ENCODE measurements at places on chromosomes 7 and 10.

DNA sequence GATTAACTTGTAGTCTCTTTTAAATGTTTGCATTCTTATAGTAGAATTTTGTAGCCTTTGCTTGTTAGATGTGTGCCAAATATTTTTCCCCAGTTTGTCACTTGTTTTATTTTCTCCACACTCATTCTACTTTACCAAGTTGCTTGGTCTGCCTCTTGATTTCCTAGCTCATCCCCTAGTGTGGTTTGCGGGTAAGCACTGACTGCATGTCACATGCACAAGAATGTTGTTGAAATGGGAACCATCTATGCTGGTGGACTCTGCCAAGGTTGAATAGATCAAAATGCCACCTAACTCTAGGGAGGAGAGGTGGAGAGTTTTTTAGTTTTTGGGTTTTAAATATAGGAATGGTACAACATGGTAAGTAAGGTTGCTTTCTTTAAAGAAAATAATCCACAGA is 47.6 kb downstream of the FZD1 start:
- DNase-seq = no peak

DNA sequence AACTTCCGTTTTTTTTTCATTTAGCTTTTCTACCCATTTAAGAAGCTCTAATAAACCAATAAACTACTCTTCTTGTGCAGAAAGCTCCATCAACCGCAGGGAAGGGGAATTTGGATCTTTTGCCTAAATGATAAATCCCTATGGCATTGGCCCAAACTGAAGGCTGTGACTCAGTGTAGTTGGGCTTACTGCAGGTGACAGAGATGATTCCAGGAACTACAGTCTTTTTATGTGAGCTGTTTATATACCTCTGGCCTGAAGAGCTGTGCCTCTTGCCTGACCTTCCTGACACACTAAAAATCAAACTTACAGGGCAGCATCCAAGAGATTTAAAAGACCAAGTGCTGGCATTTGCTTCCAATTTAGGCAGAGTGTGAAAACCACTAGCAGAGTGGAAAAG is 25.2 kb downstream of the ABCB1 start:
- DNase-seq = no peak

DNA sequence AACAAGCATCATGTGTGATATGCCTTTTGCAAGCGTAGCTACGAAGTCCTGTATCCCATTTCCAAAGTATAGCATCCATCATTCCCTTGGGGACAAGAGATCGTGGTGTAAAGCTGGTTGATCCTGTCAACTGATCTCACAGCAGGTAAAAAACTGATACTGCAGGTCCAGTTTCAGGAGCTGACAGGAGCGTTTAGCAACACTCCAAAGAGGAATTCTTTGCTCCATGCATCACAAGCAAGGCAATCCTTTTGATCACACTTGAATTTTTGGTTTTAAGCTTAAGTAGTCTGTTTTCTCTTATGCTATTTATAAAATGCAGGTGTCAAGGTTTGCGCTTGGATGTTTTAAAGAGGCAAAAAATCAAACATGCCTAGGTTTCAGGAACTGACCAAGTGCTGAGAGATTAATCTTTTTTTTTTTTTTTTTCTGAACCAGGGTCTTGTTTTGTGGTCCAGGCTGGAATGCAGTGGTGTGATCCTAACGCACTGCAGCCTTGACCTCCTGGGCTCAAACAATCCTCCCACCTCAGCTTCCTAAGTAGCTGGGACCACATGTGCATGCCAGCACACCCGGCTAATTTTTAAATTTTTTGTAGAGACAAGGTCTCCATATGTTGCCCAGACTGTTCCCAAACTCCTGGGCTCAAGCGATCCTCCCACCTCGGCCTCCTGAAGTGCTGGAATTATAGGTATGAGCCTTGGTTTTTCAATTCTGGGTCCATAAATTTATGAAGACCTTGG is 1.8 kb upstream of the ZDHHC4 start:
- no peak for DNase-seq

DNA sequence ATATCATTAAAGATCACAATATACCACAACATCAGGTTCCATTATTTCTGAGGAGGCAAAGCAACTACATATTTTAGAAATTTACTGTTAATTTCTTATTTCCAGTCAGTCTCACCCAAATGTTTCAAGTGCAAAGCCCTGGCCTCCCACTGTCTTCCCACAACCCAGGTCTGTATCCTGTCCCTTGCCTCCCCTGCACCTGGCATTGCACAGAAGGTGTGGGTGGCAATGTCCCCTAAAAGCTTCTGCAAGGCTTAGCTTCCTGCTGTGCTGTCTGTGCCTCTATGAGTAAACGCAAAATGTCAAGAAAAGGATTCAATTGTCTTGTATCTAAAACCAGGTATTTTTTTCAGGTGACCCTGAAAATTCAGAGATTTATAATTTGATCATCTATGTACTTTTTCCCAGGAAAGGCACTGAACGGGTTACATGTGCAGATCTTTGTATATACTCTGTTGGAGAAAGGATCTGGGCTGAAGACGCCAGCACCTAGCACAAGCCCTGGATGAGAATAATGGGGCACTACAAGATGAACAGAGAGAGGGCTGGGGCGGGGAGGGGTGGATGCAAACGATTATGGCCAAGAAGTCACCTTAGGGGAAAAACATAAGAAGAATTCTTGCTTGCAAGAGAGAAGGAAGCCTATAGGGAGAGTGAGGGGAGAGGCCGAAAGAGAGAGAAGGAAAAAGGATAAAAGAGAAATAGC is 3.1 kb upstream of the ANTXRL start:
- DNase-seq = no peak

GRCh38 chr10:131786756-131787605 is 113.8 kb upstream of the PPP2R2D start:
- DNase-seq = peak; percentile 69

DNA sequence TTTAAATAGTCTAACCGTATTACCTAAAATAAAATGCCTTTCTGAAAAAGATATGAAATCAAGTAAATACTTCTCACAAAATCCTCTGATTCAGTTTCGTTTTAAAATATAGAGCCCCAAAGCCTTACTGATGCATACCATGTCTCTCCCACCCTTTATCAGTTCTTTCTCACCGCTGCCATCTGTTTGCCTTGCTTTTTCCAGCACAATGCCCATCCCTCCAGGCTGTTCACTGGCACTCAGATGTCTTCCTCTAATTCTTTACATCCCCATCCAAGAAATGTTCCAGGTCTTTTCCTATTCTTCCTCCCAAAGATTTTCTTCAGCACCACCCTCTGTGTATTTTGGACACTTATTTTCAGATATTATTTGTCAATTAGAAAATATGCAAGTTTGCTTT is 116.5 kb upstream of the LRRN3 start:
- no peak for DNase-seq

DNA sequence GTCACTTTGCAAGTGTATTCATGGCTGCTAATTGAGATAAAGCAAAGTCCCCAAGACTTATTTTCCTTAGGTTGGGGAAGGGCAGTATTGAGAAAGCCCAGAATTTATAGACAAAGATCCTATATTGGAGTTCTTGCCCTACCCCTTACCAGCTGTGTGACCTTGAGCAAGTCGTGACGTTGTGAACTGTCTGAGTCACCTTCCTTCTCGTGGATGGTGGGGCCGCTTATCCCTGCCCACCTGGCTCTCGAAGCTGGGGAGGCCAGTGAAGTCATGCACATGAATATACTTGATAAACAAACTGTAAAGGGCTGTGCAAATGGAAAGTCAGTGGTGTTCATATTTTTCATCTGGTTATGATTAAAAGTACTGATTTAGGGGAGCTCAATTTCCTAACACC is 127.4 kb downstream of the TACC2 start:
- DNase-seq = no peak

DNA sequence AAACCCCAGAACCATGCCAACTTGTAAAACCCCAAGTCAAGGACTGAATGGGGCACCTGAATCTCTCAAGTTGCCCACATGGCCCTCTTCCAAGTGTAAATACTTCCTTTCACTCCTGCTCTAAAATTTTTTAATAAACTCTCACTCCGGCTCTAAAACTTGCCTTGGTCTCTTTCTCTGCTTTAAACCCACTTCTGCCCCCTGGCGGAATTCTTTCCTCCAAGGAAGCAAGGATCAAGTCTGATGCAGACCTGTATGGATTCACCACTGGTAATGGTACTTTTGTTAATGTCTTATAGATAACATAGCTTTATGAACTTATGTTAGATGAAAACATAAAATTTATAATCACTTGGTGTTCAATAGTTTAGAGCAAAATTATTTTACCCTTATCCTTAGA is 33.8 kb downstream of the SLC16A9 start:
- DNase-seq = no peak

DNA sequence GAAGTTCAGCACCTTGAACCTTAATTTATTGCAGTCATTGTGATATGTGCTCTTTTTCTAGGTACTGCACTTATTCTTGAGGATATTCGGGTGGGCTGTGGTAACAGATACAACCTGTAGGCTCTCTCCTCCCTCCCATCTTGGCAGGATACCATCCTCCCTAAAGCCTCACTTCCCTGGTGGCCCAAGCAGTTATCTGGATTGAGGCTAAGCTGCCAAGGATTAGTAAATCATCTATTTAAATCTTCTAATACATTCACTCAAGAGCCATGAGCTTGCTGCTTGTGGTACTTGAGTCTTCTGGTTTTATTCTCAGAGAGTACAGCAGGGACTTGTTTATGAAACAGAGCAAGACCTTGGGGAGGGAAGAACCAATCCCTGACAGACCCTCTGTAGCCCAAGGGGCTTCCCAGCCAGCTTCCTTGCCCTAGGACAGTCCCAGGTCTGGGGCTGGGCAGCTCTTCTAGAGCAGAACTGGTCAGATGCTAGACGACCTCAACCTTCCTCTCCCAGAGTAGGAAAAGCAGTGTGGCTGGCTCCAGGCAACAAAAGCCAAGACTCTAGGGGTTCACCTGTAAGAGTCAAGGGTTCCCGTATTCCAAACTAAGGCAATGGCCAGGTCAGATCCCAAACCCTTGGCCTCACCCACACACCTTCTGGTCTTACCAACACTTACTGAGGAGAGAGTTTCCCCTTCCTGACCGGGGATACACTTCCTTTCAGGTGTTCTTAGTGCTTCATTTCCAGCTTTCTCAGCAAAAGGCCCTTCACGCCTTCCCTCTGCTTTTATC is 21.3 kb downstream of the WNT8B start:
- DNase-seq = no peak

GRCh38 chr7:133778472-133778871 is 348.7 kb upstream of the LRGUK start:
- DNase-seq = no peak

DNA sequence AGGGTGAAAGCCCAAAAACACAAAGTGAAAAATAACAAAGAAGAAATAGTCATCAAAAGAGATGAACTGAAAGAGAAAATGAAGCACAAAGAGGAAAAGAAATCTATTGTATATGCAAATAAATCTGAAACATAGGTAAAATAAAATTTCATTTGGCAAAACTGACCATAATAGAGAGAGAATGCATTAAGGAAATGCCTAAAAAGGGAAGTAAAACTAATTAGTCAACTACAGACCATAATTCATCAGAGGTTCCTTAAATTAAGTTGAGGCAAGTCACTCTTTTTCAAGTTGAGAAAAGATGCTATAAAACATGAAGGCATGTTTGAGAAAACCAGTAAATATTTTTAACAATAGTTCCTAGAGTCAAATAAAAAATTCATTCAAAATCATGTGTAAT is 233.3 kb downstream of the LRRN3 start:
- no peak for DNase-seq

GRCh38 chr7:87920578-87920977 is 13.5 kb upstream of the ADAM22 start:
- no peak for DNase-seq

GRCh38 chr10:71623986-71624291 is 95.6 kb downstream of the C10orf105 start:
- DNase-seq = no peak
